ENCODE measurements at places on chromosomes 3 and 15.

- DNase-seq = no peak
These were observed 44.2 kb downstream of the ZNF589 start for GRCh38 chr3:48285132-48285531.

GRCh38 chr3:12316253-12316652 lies 27.4 kb downstream of the PPARG start:
- no peak for DNase-seq

DNA sequence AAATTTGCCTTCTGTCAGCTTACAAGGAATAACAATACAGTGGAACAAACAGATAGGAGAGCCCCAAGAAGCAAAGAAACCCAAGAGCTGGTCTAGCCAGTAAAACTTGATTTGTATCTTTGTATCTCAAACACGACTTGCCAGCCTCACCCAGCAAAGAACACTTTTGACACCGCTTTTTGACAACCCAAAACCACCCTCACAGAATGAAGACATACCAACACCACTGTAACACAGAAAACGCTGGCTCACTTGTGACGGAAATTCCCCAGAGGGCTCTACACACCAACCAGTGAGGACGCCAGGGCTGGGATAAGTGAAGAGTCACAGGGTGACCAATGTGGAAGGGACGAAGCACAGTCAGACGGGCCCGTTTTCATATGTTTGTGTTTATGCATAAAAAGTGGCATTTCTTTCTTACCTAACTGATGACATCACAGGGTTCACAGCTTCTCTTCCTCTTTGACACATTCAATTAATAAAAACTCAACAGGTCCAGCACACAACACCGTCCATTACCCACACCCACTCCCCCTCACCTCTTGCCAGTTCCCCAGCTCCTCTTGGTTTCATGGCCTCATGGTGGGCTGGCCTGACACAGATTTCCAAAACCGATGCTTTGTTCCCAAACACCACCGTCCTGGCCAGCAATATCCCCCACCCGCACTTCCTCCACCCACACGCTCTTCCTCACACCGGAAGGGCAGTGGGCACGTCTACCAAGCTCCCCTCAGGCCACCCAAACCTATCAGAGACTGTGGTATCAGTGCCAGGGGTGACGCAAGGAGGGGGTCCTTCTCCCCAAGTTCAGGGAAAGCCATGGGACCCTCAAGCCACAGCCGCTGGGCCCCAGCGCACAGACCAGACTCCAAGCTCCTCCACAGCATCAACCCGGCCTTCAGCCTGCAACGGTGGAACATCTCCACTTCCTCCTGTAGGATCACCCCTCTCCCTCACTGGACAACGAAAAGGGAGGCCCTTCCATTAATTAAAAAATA lies 94.2 kb downstream of the ADAMTS17 start:
- DNase-seq = no peak

- DNase-seq = no peak
These were observed 16.6 kb downstream of the AQP9 start for GRCh38 chr15:58154769-58155168.

DNA sequence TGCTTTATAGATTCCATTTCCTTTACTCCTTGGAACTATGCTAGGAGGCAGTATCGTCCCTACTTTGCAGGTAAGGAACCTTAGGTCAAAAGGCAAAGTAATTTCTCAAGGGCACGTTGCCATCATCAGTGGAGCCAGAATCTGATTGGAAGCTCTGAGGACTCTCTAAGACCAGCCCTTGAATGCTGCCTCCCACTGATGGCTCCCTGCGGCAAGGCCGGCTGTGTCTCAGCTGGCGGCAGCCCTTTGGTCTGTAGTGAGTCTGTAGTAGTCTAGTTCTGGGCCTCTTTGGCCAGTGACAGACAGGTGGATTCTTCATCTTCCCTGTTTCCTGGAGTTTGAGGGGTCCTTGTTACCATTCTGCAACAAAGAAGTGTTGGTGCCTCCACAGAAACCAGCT lies 76.2 kb downstream of the PCCB start:
- DNase-seq = no peak

DNA sequence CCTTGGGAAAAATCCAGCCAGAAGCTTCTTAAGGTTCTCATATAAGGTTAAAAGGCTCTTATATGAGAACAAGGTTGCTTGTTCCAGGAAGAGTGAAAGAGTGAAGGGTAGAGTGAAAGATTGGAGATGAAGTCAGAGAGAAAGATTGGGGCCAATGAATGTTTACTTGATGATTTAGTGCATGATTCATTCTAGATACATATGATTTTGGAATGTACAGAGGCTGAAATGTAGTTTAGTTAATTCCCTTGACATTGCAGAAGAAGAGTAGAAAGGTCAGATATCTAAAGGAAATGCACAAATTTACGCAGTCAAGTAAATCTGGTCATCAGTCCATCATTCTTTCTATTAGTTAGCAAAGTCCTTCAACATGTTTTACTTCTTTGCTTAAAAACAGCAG lies 619.8 kb upstream of the ZNF717 start:
- DNase-seq = no peak

DNA sequence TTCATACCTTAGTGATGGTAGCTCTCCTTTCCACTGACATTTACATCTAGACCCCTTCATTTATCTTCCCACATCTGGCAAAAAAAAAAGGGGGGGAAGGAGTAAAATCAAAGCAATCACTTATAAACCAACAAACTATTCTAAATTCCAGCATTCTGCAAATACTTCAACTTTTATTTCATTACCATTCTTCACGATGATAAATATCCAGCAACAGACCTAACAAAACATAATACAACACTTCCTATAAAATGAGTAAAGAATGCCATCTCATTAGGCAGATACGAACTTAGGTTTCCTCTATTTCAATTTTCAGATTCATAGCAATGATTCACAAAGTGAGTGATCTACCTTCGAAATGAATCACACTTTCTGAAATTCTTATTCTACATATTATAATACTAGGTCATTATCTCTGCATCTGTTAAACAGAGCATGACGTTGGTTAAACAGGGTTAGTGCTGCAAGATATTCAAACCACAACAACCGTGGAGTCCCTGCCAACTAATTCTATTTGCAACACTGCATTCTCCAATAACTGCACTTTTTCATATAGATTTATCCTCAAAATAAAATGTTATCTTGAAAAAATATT lies at the start of gene LRRFIP2:
Gene LRRFIP2 (minus strand): TSS at position 51 of the 595 bp plus-strand sequence. CDS start 25,599 bp downstream, outside the sequence.
- DNase-seq = no peak

DNA sequence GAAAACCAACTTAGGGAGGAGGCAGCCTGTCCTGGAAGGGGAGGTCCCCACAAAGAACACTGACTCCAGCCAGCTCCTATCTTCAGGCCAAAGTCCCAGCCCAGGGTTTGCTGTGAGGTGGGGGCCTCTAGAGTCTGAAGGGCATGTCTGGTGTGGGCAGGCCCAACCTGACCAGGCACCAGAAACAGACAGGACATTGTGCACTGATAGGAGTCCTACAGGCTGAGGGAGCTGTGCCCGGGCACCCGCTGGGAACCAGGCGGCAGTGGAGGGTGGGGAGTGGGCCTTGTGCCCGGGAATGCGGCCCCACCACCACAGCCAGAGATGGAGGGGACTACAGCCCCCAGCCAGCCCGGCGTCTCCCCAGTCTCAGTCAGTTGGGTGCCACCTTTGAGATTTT lies 161.4 kb downstream of the WNT7A start:
- DNase-seq = no peak

DNA sequence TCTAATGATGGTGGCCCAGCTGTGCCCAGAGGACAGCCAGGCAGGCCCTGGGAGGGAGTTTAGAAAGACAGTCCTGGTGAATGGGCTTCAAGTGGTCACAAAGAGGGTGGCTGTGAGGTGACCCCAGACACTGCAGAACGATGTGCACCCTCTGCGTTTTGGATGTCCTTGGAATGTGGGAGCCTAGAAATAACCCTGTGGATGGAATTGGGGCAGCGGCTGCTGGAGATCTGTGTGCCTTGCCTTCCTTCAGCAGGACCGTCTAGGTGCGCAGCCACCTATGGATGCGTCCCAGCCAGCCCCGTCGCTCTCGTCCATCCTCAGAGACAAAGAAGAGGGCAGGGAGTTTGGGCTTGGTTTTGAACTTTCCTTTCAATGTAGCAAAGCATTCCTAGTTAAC lies 46.5 kb downstream of the KLHL25 start:
- no peak for DNase-seq

DNA sequence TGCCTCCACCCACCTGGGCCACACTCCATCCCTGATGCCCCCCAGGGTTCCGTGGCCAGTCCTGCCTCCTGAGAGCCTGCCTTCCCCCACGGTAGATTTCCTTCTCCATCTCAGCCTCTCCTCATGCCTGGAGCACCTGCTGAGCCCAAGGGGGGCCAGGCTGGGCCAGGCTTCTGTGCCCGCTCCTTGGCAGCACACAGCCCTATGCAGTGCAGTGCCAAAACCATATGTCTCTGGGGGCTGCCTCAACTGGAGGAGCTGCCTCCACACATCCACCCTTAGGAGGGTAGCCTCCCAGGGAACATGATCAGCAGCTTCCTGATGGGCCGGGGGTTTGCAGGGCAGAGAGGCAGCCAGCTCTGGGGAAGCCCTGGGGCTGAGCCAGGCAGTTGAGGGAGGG lies 24.6 kb upstream of the GATA2 start:
- no peak for DNase-seq

- no peak for DNase-seq
These were observed 523.2 kb downstream of the FHIT start for GRCh38 chr3:60728006-60728405.

DNA sequence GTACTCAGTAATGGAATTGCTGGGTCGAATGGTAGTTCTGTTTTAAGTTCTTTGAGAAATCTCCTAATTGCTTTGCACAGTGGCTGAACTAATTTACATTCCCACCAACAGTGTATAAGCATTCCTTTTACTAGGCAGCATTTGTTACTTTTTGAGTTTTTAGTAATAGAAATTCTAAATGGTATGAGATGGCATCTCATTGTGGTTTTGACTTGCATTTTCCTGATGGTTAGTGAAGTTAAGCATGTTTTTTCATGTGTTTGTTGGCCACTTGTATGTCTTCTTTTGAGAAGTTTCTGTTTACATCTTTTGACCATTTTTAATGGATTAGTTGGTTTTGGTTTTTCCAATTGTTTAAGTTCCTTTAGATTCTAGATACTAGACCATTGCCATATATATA lies 28.4 kb downstream of the TP63 start:
- DNase-seq = no peak

DNA sequence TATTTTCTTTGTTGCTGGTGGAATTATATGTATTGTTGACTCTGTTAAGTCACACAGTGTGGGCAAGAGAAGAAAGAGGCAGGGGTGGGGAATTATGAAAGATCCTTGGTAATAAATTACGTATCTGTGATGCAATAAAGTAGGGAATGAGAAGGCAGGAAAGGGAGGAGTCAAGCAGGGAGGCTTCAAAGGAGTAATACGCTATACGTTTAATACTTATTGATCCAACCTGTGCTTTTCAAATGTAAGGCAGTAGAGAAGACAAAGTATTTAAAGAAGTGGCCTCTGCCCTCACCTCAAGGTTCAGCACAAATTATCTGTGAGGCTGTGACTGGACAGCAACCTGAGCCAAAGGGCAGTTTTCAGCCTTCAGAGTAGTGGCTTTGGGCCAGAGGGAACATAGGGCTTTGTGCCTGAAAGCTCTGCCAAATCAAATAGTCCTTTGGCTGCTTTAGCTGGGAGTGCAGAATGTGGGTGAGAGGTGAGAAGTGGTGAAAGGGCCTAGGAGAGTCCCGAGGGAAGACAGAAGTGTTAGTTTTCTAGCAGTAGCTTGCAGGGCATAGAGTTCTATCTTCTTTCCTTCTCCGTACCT lies 1.2 kb upstream of the PLIN1 start:
- DNase-seq = no peak

GRCh38 chr15:45180648-45181436 lies 6.9 kb downstream of the SHF start:
- DNase-seq = no peak

DNA sequence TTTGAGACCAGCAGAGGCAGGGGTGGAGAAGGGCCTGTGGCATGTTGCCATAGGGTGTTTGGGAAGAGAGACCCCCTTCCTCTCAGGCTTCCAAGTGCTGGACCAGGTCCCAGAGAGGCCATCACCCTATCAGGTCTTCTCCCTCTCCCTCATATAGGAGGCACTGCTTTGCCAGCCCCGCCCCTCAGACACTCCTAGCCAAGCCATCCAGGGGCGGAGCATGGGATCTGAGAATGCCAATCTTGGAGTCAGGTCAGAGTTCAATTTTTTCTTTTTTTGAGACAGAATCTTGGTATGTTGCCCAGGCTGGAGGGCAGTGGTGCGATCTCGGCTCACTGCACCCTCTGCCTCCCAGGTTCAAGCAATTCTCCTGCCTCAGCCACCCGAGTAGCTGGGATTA lies 32.7 kb downstream of the CRABP1 start:
- no peak for DNase-seq

GRCh38 chr3:115676336-115676735 lies 53.0 kb downstream of the GAP43 start:
- DNase-seq = no peak

- DNase-seq = no peak
These were observed 481.2 kb downstream of the FOXP1 start for GRCh38 chr3:71102111-71102983.

GRCh38 chr15:26943866-26944265 lies 27.1 kb upstream of the GABRG3 start:
- DNase-seq = no peak

DNA sequence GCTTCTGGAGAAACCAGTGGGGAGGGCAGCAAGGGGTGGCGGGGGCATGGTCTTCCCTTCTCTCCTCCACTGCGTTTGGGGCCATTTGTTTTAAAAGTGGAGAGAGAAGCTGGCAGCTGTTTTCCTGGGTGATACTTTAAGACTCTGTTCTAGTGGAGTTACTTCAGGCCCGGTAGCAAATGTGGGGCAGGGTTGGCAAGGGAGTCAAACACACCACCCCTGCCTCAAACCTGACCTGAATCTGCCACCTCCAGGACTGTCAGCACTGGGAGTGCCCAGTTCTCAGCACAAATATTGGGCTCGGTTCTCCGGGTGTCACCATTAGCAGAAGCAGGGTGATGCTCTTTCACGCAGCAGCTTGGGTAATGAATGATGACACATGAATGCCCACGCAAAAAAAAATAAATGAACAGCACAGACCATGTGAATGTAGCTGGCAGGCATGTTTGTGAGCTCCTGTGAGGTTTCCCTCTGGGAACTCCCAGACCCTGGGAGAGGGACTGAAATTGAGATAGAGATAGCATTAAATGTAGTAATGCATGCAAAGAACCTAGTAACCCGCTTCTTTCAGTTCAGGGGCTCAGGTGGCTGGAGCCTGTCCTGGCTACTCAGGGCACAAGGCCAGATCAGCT lies 424.0 kb downstream of the MCTP2 start:
- no peak for DNase-seq

DNA sequence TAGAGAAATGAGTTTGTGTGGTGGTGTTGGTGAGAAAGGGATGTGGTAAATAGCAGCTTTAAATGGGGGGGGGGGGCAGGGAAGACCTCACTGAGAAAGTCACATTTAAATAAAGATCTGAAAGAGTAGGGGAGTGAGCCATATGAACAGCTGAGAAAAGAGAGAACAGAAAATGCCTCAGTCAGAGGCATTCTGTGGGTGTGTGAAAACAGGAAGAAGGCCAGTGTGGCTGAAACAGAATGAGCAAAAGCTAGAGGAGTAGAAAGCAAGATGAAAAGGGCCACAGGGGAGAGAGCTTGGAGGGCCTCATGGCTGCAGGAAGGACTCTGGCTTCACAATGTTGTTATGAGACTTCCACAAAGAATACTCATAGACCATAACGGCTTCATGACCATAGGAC lies 783.3 kb downstream of the ZPLD1 start:
- no peak for DNase-seq

Measured in activated naive CD4-positive, alpha-beta T cell (primary cell).